ENCODE measurements at places on chromosomes 3 and 15.

- DNase-seq, result no peak
Observed at GRCh38 chr3:186003610-186004009, 65.8 kb upstream of the TRA2B start.

DNA sequence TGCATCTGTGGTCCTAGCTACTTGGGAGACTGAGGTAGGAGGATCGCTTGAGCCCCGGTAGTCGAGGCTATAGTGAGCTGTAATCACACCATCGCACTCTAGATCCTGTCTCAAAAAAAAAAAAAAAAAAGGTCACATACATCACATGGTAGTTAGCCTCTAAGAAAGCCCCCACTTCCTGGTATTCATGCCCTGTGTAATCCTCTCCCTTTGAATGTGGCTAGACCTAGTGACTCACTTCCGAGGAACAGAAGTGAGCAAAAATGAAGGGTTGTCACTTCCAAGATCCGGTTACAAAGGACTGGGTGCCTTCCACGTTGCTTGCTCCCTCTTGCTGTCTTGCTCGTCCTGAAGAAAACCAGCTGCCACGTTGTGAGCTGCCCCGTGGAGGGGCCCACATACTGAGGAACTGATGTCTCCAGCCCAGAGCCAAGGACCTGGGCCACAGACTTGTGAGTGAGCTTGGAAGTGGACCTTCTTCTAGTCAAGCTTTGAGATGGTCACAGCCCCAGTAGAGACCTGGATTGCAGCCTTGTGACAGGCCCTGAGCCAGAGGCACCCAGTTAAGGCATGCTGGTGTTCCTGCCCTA lies 12.6 kb upstream of the LCTL start:
- no peak for DNase-seq

DNA sequence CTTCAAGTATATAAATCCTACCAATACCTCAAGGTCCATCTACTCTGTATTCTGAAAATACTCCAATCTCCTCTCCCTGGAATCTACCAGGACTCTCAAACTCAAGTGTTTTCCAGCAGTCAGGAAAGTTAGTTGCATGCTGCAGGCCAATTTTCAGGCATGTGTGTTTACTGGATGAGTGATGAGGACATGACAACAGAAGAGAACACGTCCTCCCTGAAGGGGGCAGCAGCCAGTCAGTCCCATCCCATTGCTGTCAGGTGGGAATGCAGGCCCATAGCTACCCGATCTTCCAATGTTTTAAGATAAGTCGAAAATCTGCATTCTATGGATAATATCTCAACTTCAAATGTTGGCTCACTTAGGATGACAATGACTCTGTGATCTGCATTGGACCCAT lies 496.2 kb downstream of the FHIT start:
- no peak for DNase-seq

DNA sequence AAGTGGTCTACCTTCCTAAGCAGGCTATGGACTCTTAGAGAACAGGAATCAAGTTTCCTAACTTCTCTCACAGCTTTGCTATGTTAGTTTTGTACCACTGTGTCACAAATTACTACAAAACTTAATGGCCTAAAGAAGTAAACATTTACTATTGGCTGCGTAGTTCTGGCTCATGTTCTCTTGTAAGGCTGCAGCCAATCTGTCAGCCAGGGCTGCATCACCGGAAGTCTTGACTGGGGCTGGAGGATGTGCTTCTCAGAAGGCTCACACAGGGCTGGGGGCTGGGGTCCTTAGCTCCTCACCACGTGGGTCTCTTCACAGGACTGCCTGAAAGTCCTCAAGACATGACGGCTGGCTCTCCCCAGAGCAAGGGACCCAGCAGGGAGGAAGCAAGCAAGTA lies 15.5 kb downstream of the STIMATE start:
- DNase-seq, result no peak

GRCh38 chr3:85586018-85586417 lies 627.2 kb downstream of the CADM2 start:
- DNase-seq, result no peak

DNA sequence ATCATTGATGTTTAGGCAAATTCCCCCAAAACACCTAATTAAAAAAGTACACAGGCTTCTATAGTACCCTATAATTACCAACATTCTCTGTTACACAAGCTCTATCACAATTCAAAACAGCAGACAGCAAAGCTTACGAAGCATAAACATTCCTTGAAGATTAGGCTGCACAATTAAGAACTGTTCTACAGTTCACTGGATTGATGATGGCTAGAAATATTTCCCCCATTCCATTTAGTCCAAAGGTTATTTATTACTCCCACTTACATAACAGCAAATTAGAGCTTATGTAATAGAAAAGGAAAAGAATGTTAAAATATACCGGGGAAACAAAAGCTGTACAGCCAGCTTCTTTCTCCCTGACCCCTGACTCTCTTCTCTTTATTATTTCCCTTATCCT lies 49.3 kb downstream of the UACA start:
- no peak for DNase-seq

GRCh38 chr15:66746231-66746605 lies 44.2 kb downstream of the SMAD6 start:
- DNase-seq, result no peak

- no peak for DNase-seq
Observed at GRCh38 chr15:31471731-31472430, 145.2 kb downstream of the KLF13 start.

DNA sequence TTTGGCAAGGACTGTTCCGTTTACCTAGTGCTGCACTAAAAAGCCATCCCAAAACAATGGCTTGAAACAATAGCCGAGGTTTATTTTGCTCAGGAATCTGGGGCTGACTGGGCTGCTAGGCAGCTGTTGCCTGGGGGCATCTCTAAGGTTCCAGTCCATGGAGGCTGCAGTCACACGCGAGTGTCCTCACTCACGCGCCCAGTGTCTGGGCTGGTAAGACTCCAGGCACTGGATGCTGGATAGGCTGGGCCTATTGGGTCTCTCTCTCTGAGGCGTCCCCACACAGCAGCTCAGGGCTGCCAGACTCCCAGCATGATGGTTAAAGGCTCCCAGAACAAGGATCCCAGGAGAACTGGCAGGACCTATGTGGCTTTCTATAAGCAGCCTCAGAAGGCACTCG lies 34.2 kb downstream of the ALS2CL start:
- no peak for DNase-seq

GRCh38 chr15:25891081-25891480 lies 28.0 kb upstream of the ATP10A start:
- DNase-seq, result no peak

- no peak for DNase-seq
Observed at GRCh38 chr15:53404930-53405493, 354.5 kb downstream of the WDR72 start.

GRCh38 chr3:195462308-195462610 lies 19.4 kb upstream of the ACAP2 start:
- no peak for DNase-seq

DNA sequence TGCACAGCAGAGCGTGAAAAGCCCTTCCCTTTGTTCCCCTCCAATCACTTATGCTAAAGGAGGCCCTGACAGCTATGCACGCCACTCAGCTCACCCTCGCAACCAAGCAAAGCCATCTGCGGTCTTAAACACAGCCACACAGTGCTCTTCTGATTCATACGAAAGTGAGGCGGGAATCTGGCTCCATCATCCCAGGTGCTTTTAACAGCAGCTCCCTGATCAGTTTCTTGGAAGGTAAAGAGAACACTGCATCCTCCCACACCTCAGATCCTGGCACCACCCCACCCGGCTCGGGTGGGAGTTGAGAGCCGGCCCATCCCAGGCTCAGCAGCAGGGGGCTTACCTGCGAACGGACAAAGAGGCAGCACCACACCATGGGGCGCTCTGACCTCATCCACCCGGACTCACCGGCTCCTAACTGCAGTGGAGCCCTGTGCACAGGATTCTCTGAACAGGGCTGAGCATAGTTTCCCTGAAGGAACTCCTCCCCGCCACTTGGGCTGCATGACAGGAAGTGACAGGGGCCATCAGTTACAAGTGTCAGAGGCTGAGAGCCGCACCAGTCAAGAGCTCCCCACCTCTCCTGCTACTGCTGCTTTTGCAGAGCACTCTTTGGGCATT lies 114.3 kb upstream of the ARHGEF3 start:
- peak; percentile 52 for DNase-seq

DNA sequence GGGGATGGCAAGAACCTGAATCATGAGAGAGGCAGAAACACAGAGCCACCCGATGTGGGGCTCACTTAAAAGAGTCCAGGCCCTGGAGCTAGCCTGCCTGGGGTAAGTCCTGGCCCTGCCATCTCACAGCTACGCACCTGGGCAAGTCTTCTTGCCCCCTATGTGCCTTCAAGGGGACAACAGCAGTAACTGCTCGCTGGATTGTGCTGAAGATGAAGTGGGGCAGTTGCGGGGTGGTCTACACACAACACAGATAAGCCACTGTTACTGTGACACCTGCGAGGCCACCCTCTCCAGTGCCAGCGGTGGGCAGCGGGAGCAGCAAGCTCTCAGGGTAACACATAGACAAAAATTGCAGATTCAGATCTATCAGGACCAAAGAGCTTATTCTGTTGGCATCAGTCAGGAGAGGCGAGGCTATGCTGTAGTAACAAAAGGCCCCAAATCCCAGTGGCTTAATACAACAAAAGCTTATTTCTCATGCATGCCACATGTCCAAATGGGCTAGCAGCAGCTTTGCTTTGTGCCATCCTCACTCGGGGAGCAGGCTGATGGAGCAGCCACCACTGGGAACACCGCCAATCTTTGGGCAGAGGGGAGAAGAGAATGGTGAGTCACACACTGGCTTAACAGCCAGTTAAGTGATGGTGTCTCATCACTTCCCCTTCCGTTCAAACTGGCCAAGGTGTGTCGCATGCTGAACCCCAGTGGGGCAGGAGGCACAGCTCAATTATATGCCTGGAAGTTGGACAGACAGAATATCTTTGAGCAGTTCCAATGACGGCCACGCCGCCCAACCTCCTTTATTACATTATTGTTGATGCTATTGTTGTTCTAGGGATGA lies 78.3 kb downstream of the WNT7A start:
- DNase-seq, result no peak

GRCh38 chr15:98272625-98273024 lies 312.1 kb downstream of the ARRDC4 start:
- DNase-seq, result no peak

DNA sequence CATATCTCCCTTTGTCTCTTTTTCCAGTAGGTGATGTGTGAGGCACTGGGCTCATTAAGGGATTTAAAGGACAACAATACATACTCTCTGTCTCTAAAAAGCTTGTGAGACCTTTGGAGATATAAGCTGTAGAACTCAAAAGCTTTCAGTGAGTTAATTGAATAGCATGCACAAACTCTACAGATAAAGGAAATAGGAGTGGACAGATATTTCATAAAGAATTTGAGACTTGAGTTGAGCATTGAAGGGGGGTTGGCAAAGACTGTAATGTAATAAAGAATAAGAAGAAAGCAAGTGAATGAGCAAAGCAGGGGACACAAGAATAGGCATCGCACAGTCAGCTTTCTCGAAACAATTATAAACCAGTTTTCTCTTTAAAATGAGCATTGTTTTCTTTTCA lies 583.4 kb upstream of the DPPA4 start:
- no peak for DNase-seq

DNA sequence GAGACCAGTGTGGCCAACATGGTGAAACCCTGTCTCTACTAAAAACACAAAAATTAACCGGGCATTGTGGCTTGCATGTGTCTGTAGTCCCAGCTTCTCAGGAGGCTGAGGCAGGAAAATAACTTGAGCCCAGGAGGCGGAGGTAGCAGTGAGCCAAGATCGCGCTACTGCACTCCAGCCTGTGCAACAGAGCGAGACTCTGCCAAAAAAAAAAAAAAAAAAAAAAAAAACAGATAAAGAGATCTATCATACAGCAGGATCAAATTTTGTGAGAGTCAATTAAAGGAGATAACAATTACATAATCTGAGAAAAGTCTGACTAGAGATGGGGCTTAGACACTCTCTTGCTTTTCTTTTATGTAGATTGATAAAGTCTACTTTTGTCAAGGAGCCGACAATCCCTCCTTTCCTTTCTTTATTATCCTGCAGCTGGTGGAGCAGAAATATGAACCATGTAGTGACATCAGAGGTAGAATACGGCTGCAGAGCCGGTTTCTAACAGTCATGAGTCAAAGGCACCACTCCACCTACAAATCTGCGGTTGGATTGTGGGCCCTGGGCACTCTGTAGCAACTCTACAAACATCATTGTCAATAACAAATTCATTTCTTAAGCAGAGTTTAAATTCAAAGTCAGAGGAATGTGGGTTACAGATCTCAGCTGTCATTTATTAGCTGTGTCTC lies 9.0 kb downstream of the C2CD4A start:
- DNase-seq, result no peak

DNA sequence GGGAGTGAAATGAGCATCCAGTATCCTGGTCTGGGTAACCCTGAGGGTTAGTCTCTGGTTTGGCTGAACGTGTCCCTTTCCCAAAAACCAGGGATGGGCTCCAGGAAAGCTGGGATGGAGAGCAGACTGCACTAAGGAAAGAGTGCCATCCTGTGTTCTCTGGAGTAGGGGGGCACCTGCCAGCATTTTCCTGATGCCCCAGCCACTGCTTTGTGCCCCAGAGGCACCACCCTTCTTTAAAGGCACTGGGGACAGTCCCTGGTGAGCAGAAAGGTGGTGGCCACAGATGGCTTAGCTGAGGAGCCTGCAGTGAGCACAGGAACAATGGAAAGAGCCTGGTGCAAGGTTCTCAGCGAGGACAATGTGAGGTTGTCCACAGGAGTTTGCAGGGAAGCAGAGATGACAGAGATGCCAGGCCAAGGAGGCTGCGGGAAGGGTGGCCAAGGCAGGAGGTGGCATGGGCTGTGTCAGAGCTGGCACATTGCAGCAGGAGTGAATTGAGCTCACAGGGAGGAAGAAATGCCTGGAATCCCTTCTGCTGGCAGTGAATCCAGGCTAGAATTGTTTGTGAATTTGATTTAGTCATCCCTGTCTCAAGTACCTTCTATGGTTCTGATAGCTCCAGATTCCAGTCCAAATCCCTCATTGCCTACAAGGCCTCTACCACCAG lies 39.9 kb downstream of the AMOTL2 start:
- no peak for DNase-seq

DNA sequence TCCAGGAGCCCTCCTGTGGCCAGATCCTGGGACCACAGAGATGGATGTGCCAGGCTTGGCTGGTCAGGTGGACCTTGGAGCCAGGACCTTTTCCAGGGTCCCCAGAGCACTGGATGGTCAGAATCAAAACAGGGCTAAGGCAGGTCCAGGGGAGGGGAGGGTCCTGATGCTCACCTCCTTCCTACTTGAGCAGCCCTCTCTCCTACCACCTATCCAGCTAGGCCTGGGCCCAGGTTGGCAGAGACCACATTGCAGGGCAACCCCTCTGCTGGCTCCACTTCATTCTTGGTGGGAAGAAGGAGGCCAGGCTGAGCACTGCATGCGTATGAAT lies 28.5 kb upstream of the SFMBT1 start:
- no peak for DNase-seq

GRCh38 chr15:79042213-79042928 lies 48.2 kb downstream of the RASGRF1 start:
- DNase-seq, result no peak

GRCh38 chr3:46076606-46077005 lies 49.3 kb upstream of the XCR1 start:
- no peak for DNase-seq

GRCh38 chr3:117790235-117790987 lies 1080.8 kb downstream of the TUSC7 start:
- DNase-seq, result no peak

GRCh38 chr3:87867001-87867400 lies 191.8 kb downstream of the CGGBP1 start:
- DNase-seq, result no peak

GRCh38 chr3:196317687-196318467 lies at the start of gene DYNLT2B:
TSS of gene DYNLT2B (minus strand) at chr3:196318240. CDS start at chr3:196318152, 88 bp downstream.
- peak; percentile 73 for DNase-seq
